ENCODE measurements at places on chromosomes 7 and 10.

- H3K27me3 ChIP-seq = no peaks in the 10 kb centered on the region
- peak overlapping the region; percentile 43 for H3K27ac ChIP-seq
- H3K36me3 ChIP-seq = no peaks in the 10 kb centered on the region
- no peak overlapping the region for H3K4me3 ChIP-seq
- DNase-seq = no peak
- peaks cover 14% of the 10 kb centered on the region for H3K4me1 ChIP-seq
Observed at GRCh38 chr7:139658908-139659675, 118.7 kb downstream of the HIPK2 start.

DNA sequence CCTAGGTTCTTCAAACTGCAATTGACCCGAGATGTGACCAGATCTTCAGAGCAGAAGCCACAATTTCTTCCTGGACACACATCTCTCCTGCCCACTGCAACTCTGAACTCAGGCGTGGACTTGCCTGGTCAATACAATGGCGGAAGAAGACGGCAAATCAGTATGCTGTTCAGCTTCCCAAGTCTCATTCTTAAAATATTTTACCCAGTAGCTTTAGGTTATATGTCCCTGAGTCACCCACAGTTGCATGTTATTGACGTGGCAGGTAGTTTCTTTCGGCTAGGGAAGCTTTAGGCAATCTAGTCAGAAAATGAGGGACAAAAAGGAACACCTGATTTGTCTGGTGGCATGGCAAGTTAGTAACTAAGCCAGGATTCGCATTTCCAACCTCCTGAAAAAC lies 22.5 kb downstream of the CEP41 start:
- H3K27ac ChIP-seq = no peak overlapping the region
- no peak overlapping the region for H3K4me3 ChIP-seq
- no peak for DNase-seq
- H3K4me1 ChIP-seq = peaks cover 8% of the 10 kb centered on the region

DNA sequence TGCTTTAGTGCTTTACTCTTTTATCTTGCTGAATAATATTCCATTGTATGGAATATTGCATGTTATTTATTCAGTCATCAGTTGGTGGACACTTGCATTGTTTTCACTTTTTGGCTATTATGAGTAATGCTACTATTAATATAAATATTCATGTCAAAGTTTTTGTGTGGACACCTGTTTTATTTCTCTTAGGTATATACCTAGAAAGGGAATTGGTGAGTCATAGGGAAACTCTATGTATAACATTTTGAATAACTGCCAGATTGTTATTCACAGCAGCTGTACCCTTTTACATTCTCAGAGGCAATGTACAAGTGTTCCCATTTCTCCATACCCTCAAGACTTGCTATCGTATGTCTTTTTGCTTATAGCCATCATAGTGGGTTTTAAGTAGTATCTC lies 268.7 kb downstream of the SEMA3A start:
- no peaks in the 10 kb centered on the region for H3K27me3 ChIP-seq
- no peak overlapping the region for H3K27ac ChIP-seq
- no peak overlapping the region for H3K4me3 ChIP-seq
- no peaks in the 10 kb centered on the region for H3K36me3 ChIP-seq

GRCh38 chr7:156558198-156558597 lies 82.4 kb upstream of the RNF32 start:
- DNase-seq = no peak
- no peaks in the 10 kb centered on the region for H3K27me3 ChIP-seq
- H3K4me3 ChIP-seq = no peak overlapping the region
- H3K4me1 ChIP-seq = peaks cover 4% of the 10 kb centered on the region
- H3K36me3 ChIP-seq = no peaks in the 10 kb centered on the region

DNA sequence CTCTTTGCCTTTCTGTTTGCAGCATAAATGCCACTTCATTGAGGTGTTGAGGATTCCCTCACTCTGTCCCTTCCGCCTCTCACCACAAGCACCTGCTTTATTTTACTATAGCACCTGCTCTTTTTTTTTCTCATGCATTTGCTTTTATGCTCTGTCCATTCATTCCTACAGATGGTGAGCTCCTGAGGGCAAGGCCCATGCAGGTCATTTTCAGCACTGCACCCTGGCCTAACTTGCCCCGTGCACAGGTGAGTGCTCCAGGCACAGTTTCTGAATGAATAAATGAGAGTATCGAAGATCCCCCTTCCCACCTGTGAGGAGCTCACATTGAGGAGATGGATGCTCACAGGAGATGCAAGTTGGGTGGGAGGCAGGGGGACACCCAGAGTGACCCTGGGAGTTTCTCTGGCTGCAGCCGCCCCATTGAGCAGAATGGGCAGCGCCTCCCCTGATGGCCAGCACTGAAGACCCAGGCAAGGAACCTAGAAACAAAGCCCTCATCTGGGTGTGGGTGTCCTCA lies 1.2 kb upstream of the AKR1E2 start:
- no peak overlapping the region for H3K4me3 ChIP-seq
- no peaks in the 10 kb centered on the region for H3K27me3 ChIP-seq
- H3K36me3 ChIP-seq = no peaks in the 10 kb centered on the region
- H3K4me1 ChIP-seq = peaks cover 3% of the 10 kb centered on the region
- DNase-seq = no peak

DNA sequence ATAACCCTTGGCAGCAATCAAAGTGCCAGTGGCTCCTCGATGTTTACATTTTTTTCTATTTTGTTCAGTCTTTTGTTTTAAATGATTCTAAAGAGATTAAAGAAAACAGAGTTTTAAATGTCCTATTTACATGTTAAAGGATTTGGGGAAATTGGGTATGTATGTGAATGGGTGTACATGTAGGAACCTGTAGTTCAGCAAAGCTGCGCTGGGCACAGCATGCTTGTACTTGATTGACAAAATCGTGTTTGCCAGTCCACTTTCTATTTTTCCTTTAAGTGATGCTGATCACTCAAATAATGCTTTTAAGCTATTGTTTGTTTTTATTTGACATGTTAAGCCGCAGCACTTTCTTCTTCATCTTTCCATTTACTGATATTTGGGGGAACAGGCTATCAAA lies 40.9 kb downstream of the FHIP2A start:
- peaks cover 3% of the 10 kb centered on the region for H3K4me1 ChIP-seq
- H3K36me3 ChIP-seq = peaks cover 82% of the 10 kb centered on the region
- no peaks in the 10 kb centered on the region for H3K27me3 ChIP-seq
- no peak for DNase-seq
- H3K4me3 ChIP-seq = no peak overlapping the region

GRCh38 chr10:91345716-91346115 lies 64.4 kb upstream of the HECTD2 start:
- DNase-seq = no peak
- no peak overlapping the region for H3K4me3 ChIP-seq
- H3K36me3 ChIP-seq = no peaks in the 10 kb centered on the region
- H3K4me1 ChIP-seq = peaks cover 3% of the 10 kb centered on the region
- no peaks in the 10 kb centered on the region for H3K27me3 ChIP-seq

GRCh38 chr7:92415225-92415624 lies 32.1 kb upstream of the GATAD1 start:
- peaks cover 11% of the 10 kb centered on the region for H3K27me3 ChIP-seq
- H3K4me1 ChIP-seq = no peaks in the 10 kb centered on the region
- no peak overlapping the region for H3K4me3 ChIP-seq

GRCh38 chr10:21517134-21518031 lies 8.1 kb downstream of the SKIDA1 start:
- H3K36me3 ChIP-seq = no peaks in the 10 kb centered on the region
- no peaks in the 10 kb centered on the region for H3K27me3 ChIP-seq
- peak overlapping the region; percentile 73 for H3K4me3 ChIP-seq
- peaks cover 4% of the 10 kb centered on the region for H3K4me1 ChIP-seq
- no peak overlapping the region for H3K27ac ChIP-seq

- no peak for DNase-seq
- H3K36me3 ChIP-seq = peaks cover 7% of the 10 kb centered on the region
- H3K27ac ChIP-seq = no peak overlapping the region
Observed at GRCh38 chr7:38507384-38507783, 123.8 kb downstream of the AMPH start.

GRCh38 chr10:21069929-21070700 lies 173.0 kb upstream of the NEBL start:
- no peak overlapping the region for H3K27ac ChIP-seq
- peaks cover 9% of the 10 kb centered on the region for H3K27me3 ChIP-seq
- no peak for DNase-seq
- no peak overlapping the region for H3K4me3 ChIP-seq

DNA sequence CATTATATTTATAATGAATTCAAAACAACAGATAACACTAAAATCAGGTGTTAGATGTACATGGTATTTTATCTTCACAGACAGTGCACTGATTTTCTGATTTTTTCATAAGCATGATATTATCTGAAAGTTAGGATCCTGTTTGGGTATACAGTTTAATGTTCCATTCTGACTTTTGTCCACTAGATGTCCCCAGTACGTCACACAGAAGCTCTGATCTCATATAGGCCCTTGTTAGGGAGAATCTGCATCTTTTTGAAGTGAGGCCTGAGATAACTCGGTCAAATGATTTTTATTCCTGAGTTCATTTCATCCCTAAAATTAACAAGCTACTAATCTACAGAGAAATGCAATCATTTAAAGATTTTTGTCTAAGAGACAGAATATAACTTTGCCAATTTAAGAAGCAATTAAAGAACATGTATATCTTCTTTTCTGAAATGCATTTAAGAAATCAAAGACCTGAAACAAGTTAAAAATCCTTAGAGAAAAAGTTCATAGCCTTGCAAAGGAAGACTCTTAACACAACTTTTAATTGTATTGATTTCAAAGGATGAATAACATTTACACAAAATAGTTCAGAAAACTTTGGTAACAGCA lies 72.0 kb upstream of the TES start:
- no peaks in the 10 kb centered on the region for H3K36me3 ChIP-seq
- peaks cover 1% of the 10 kb centered on the region for H3K4me1 ChIP-seq
- no peak overlapping the region for H3K4me3 ChIP-seq
- DNase-seq = peak; percentile 72
- no peaks in the 10 kb centered on the region for H3K27me3 ChIP-seq

- H3K27me3 ChIP-seq = no peaks in the 10 kb centered on the region
- H3K36me3 ChIP-seq = no peaks in the 10 kb centered on the region
- H3K4me1 ChIP-seq = peaks cover 6% of the 10 kb centered on the region
- H3K4me3 ChIP-seq = peak overlapping the region; percentile 84
Observed at GRCh38 chr10:118754229-118754555, 578 bp downstream of the CACUL1 start.

GRCh38 chr7:43624156-43624555 lies 41.2 kb downstream of the STK17A start:
- H3K4me3 ChIP-seq = no peak overlapping the region
- no peak for DNase-seq
- peaks cover 12% of the 10 kb centered on the region for H3K36me3 ChIP-seq
- H3K27ac ChIP-seq = no peak overlapping the region
- peaks cover 3% of the 10 kb centered on the region for H3K4me1 ChIP-seq

DNA sequence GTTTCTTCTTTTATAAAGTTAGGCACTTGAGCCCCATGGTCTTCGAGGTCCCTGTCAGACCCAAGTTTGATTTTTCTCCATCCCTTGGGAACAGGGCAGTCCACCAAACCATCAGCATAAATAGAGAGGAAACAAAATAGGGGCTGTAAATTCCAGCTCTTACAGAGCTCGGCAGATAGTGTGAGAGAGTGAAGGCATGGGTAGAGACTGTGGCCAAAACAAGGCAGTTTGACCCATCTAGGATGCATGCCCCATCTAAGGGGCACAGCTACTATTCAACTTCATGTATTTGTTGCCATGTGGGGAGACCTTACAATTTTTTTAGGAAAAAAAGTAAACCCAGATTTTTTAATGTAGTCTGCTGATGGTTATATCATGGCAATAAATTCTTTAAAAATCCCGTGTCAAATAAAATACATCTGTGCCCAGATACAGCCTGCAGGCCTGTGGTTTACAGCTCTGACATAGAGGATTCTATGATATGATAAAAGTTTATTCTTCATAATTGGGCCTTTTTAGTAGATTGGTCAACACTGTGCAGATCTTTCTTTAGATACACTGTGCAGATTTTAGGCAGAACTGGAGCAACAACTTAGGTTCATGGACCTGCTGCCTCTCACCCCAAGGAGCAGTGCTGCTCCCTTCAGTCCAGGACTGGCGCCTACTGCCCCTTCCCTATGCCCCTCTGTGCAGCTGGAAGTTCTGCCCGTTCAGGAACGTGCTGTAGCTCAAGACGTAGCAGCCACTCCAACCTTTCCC lies 5.3 kb downstream of the PPP1R3C start:
- no peak for DNase-seq
- peaks cover 4% of the 10 kb centered on the region for H3K36me3 ChIP-seq
- H3K27ac ChIP-seq = no peak overlapping the region
- H3K4me3 ChIP-seq = no peak overlapping the region
- H3K27me3 ChIP-seq = no peaks in the 10 kb centered on the region
- H3K4me1 ChIP-seq = no peaks in the 10 kb centered on the region

DNA sequence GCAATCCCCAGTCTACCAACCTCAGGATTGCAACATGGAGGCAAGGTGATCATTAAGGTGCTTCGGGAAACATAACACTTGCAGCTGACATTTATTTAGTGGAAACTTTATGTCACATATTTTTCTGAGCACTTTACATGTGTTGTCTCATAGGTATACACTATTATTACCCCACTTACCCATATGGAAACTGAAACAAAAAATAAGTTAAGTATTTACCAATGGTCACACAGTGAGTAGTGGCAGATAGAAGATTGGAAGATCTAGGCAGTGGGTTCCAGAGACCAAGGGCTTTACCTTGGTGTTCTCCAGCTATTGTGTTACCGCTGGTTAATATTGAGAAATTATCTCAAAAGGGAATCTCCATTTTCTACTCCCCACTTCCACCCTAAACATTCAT lies 1279.1 kb upstream of the SORCS1 start:
- no peak overlapping the region for H3K4me3 ChIP-seq
- no peaks in the 10 kb centered on the region for H3K36me3 ChIP-seq
- no peak overlapping the region for H3K27ac ChIP-seq
- H3K27me3 ChIP-seq = no peaks in the 10 kb centered on the region
- no peaks in the 10 kb centered on the region for H3K4me1 ChIP-seq

GRCh38 chr10:84140036-84140379 lies 699 bp downstream of the GHITM start:
- H3K36me3 ChIP-seq = no peaks in the 10 kb centered on the region
- peak overlapping the region; percentile 90 for H3K4me3 ChIP-seq
- no peaks in the 10 kb centered on the region for H3K27me3 ChIP-seq
- H3K4me1 ChIP-seq = peaks cover 2% of the 10 kb centered on the region
- peak overlapping the region; percentile 29 for H3K27ac ChIP-seq

GRCh38 chr10:70740406-70741288 lies 44.5 kb downstream of the TBATA start:
- peak; percentile 12 for DNase-seq
- peaks cover 5% of the 10 kb centered on the region for H3K4me1 ChIP-seq
- H3K4me3 ChIP-seq = no peak overlapping the region
- no peak overlapping the region for H3K27ac ChIP-seq
- peaks cover 99% of the 10 kb centered on the region for H3K36me3 ChIP-seq
- no peaks in the 10 kb centered on the region for H3K27me3 ChIP-seq

GRCh38 chr10:91590904-91591796 lies 41.7 kb downstream of the PPP1R3C start:
- no peak overlapping the region for H3K4me3 ChIP-seq
- H3K27me3 ChIP-seq = no peaks in the 10 kb centered on the region
- H3K4me1 ChIP-seq = peaks cover 28% of the 10 kb centered on the region
- H3K27ac ChIP-seq = peak overlapping the region; percentile 59

Measured in mesenchymal stem cell (in vitro differentiated cells and primary cell).